ENCODE measurements at places on chromosomes 1 and 21.

GRCh38 chr21:39681257-39681656 is 63.7 kb upstream of the IGSF5 start:
- no peak for DNase-seq

- DNase-seq = no peak
These were observed 147.3 kb downstream of the HS2ST1 start for GRCh38 chr1:87061742-87062156.

DNA sequence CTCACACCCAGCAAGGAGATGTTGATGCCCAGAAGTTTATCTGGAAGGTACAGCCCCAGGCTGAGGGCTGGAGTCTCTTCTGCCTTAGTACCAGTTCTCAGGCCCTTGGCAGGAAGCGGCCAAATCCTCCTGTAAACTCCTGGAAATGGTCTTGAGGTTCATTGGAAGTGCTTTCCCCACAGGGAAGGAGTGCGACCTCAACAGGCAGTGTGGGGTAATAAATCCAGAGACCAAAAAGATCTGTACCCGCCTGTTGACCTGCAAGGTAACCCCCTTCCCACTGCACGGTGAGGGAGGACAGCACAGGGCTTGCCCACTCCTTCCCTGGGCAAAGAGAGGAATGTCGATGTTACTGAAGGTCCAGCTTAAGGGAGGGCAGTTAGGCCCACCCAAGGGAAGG is 4.5 kb downstream of the ATXN7L2 start:
- DNase-seq = no peak

DNA sequence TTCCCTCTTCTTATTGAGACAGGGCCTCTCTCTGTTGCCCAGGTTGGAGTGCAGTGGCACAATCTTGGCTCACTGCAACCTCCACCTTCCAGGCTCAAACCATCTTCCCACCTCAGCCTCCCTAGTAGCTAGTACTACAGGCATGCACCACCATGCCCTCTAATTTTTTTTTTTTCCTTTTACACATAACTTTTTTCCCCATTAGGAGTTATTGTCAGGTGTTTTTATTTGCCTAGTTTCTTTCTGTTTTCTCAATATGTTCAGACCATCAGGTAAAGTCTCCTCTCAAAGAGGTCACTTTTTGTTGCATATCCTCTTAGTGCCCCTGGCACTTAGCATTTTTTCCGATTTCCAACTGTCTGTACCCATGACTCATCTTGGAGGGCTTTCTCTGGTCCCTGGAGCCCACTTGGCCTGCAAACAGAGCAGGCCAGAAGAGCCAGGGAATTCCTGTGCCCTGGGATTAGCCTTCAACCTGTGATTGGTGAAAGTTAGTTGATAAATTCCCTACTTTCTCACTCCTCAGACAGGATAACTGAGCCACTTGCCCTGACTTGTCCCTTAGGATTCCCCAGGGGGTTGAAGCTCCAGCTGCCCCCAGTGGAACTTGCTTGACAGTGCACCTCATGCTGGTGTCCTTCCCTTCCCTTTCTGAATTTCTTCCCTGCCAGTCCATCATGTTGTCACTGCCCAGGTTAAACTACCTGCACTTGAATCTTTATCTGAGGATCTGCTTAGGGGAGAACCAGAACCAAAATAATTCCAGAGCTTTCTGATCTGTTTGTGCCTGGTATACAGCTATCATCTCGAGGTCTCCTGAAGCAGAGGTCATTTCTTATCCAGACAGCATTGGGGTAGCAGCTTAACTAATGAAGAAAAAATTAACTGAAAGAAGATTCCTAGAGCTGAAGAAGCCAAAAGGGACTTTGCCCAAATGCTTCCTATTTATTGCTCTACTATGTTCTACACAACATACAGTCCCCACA is 2.4 kb downstream of the NTPCR start:
- DNase-seq = no peak

DNA sequence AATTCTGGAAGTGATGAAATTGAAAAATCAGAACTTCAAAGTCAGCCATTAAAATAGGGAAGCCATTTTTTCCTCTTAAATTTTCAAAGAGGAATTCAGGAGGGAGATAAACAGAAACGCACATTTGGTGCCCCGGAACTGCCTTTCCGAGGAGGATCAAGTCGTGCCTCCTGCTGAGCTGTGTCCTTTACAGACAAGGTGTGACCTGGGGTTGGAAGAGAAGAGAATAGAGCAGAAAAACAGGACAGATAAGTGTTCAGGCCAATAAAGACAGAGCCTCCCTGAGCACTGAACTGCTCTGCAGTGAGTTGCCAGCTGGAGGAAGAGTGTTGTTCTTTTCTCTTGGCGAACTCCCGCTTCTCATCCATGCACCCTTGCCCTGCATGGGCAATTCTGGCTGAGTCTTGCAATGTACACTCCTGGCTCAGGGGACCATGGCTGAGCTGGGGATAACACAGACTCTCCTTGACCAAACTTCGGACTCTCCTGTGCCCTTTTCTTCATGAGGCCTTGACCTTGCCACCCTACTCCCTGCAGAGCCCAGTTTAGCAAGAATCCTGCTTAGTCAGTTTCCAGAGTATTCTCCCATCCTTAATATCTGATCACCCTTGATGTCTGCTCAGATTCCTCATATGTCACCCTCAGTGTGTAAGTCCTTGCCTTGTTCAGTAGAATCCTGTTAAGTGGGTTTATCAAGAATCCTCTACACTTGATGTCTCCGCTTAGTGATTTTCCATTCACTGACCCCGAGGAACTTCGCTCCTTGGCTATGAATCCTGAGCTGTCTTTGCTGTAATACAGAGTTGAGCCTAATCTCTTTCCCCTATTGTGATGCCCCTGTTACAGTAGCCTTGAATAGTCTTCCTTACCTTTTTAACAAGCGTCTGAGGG is 1.3 kb upstream of the MTARC1 start:
- no peak for DNase-seq

DNA sequence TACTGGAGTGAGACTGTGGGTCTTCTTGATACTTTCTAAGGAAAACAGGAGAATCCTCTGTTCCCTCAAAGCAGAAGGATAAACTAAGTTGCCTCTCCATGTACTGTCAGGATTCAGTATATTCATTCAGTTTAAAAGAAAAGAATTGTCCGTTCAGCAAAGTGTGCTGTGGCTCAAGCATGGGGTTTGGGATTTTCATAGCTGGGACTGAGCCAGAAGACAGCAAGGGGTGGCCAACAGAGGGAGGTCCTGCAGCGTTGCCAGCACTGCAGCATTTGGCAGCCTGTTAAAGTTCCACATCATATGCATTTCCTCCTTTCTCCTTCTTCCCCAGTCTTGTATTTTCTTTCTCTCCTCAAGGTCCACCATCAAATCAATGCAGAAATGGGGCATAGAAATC is 75.1 kb downstream of the DTL start:
- DNase-seq = no peak

DNA sequence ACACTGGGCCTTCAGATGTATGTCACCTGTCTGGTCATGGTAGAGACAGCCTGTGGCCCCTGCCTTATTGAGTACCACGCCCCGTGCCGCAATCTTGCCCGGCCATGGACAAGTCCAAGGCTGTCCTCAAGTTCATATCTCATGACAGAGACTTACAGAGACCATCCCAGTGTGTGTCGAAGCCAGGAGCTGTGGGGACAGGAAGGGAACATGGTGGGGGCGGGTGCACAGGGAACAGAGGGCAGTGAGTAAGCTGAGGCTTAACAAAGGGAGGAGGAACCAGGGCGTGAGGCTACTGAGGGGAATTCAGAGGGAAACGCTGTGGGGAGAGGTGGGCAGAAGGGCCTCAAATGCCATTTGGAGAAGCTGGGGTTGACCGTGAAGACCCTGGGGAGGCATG is 75.8 kb downstream of the ALPL start:
- no peak for DNase-seq

Data from stimulated activated CD4-positive, alpha-beta T cell treated with anti-CD3 and anti-CD28 coated beads, TNF-alpha, amount 100 ng/mL, for 1 hour (primary cell).